ENCODE measurements at places on chromosomes 7 and 10.

GRCh38 chr7:835021-835420 is 2.7 kb downstream of the SUN1 start:
- no peak overlapping the region for H3K4me3 ChIP-seq
- H3K4me1 ChIP-seq = peaks cover 34% of the 10 kb centered on the region
- H3K27ac ChIP-seq = no peak overlapping the region
- peaks cover 3% of the 10 kb centered on the region for H3K36me3 ChIP-seq
- no peak for DNase-seq

DNA sequence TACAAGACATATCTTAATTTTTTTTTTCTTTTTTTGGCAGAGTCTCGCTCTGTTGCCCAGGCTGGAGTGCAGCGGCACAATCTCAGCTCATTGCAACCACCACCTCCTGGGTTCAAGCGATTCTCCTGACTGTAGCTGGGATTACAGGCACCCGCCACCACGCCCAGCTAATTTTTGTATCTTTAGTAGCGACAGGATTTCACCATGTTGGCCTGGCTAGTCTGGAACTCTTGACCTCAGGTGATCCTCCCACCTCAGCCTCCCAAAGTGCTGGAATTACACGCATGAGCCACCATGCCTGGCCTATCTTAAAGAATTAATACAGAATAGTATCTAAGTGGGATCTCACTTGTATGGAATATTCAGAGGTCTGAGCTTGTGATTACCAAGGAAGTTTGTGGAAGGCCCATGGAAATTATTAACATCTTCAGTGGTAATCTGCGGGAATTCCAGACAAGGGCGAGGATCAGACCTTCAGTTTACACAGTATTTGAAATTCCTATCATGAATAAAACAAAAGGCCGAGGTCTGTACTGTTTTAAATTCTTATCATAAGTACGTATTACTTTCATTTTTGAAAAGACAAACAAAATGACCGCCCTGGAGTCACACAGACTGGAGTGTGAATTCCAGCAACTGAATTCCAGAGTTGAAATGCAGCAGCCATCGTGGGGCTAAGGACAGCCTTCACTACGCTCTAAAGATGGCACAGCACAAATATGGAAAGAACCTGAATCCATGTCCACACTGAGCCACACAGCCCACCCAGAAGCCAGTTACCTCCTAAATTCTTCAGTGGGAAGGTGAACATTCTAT is 16.7 kb downstream of the GPRIN2 start:
- H3K36me3 ChIP-seq = no peaks in the 10 kb centered on the region
- DNase-seq = no peak
- no peak overlapping the region for H3K27ac ChIP-seq
- peaks cover 12% of the 10 kb centered on the region for H3K27me3 ChIP-seq
- H3K4me3 ChIP-seq = no peak overlapping the region

DNA sequence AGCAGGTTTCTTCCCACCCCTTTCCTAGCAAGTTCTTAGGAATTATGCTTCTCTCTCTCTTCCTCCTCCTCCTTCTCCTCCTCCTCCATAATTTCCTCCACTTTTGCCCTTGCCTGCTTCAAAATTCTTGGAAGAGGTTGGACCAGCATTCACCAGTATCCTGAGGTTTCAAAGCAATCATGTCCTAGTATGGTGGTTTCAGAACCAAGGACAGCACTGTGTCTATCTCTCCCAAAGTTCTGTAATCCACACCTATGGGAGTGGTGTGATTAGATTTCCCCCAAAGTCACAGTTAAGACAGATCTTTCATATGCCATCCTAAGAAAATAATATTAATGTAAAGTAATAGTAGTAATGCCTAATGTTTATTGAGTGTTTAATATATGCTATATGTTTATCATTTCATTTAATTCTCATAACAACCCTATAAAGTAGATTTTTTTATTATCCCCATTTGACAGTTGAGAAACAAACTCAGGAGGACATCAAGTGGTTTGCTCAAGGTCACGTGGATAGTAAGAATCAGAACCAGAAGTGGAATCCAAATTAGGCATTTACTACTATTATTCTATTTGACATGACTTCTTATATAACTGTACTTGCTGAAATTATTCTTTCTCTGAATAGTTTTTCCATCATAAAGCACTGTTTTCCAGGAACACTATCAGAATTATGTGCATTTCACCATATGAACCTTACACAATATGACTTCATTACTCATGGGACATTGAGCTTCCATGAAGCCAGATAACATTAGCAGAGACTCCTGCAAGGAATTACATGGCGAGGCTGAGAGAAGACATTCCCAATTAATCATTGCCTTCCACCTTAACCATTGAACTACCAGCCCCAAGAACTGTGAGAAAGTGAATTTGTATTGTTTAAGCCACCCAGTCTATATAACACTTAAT is 91.4 kb downstream of the IPMK start:
- H3K36me3 ChIP-seq = no peaks in the 10 kb centered on the region
- no peak for DNase-seq
- no peak overlapping the region for H3K27ac ChIP-seq
- no peaks in the 10 kb centered on the region for H3K27me3 ChIP-seq

DNA sequence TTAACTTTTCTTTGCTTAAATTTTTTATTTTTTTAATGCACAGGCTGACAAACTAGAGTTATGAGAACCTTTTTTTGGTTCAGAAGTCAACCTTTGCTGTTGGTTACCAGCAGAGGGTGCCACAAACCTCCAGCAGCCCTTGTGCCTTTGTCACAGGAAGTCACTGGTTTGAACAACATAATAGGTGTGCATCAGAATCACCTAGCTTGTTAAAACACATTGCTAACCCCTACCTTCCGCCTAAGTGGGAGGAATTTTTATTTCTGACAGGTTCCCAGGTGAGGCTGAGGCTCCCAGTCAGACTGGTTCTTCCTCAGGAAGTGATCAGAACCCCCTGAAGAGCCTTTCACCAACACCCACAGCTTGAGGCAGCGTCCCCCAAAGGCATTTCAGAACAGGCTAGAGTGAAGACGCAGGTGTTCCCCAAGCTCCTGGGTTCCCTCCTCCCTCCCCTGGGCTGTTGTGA is 22.6 kb upstream of the VDAC2 start:
- H3K27ac ChIP-seq = no peak overlapping the region
- no peaks in the 10 kb centered on the region for H3K27me3 ChIP-seq
- no peak overlapping the region for H3K4me3 ChIP-seq
- H3K36me3 ChIP-seq = no peaks in the 10 kb centered on the region
- peak; percentile 76 for DNase-seq

- no peaks in the 10 kb centered on the region for H3K36me3 ChIP-seq
- no peak overlapping the region for H3K27ac ChIP-seq
- no peak for DNase-seq
These were observed 19.0 kb downstream of the ACTA2 start for GRCh38 chr10:88933564-88933963.
